ENCODE measurements at places on chromosomes 1 and 21. TPM values are rescaled to one million over a fixed set of nuclear protein-coding genes. Genes with fewer than 3 reads are reported as not detected.

GRCh38 chr1:211625040-211625439 is 46.1 kb upstream of the SLC30A1 start:
- peak; percentile 48 for DNase-seq

Gene RGS13
- not detected for polyA plus RNA-seq

GRCh38 chr1:89070509-89070908 is 5.5 kb upstream of the GBP1 start:
- DNase-seq: no peak

Gene MIXL1
- not detected for polyA plus RNA-seq

Gene DYNLT4
- polyA plus RNA-seq: 0.37 TPM

GRCh38 chr21:17462276-17462981 is 50.4 kb upstream of the CXADR start:
- DNase-seq: no peak

Gene H6PD
- polyA plus RNA-seq: 16.2 TPM

Gene SPATA45
- 0.24 TPM for polyA plus RNA-seq

Gene S100A5
- not detected for polyA plus RNA-seq

GRCh38 chr1:92184632-92185031 is 33.1 kb upstream of the C1orf146 start:
- no peak for DNase-seq

DNA sequence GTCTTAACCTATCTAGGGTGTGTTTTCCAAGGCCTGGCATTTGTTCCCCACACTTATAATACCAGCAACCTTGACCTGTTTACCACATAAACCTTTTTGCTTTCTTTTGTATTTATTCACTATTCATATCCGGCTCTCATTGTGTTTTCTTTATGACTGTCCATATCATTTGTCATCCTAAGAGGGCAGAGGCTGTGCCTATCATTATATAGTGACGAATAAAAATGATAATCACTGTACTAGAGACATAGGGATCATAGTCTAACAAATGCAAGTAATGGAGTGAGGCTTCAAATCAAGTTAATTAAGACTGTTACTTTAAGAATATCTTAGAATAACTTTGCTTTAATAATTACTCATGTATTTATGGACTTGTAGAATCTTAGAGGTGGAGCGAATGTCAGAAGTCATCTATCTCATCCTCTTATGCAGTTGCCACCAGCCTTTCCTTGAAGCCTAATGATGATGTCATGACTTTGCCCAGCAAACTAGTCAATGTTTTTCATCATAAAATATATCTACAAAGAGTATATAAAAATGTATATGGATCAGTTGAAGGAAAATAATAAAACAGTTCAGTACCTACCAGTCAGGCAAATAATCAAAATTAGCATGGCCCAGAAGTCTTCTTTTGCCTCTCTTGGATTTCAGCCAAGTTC is 4.7 kb upstream of the ETV3 start:
- DNase-seq: no peak

Gene OR2G6
- polyA plus RNA-seq: not detected

DNA sequence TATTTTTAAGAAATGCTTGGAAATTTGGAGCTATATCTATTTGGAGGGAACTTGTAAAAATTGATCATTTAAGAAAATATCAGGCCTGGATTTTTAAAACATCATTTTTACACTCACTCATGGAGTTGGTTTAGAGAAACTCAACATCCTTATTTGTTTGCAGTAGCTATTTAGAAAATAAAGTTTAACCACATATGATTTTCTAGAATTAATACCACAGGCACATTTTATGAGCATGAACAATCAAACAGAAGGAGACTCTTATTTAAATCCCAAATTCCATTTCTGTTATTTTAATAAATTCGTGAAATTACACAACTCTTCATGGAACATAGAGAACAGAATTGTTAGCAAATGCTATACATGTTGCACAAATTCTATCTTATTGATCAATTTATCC is 3.2 kb downstream of the CDKN2C start:
- DNase-seq: no peak

Gene CCT3
- polyA plus RNA-seq: 359 TPM

Gene CRP
- not detected for polyA plus RNA-seq

Gene FBXO2
- polyA plus RNA-seq: 17.0 TPM

Gene ZNF684
- polyA plus RNA-seq: 3.0 TPM

- peak; percentile 69 for DNase-seq
These were observed 26.8 kb downstream of the TMEM201 start for GRCh38 chr1:9615316-9616063.

DNA sequence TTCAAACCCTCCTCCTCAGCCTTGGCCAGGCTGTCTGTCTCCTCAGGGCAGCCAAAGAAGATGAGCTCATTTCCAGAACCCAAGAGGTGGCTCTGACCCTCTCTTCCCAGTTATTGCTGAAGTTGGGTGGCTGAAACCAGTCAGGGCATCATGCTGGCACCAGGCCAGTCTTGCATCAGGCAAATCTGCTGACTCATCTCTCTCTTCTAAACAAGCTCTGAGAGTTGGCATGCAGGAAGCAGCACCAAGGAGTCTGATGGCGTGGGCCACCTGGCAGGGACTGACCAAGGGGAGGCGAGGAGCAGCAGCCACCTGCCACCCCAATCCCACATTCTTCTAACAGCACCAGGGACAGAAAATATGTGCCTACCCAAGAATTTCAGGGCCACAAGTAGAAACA is 104.8 kb upstream of the ATP1A1 start:
- no peak for DNase-seq

GRCh38 chr21:22374218-22374969 is 1376.2 kb downstream of the NCAM2 start:
- DNase-seq: no peak
